ENCODE measurements at places on chromosomes 1 and 21. TPM values are rescaled to one million over a fixed set of nuclear protein-coding genes. Genes with fewer than 3 reads are reported as not detected.

PRKCZ gene
- 67.4 TPM for total RNA-seq

TFF3 gene
- 71.8 TPM for total RNA-seq

DNA sequence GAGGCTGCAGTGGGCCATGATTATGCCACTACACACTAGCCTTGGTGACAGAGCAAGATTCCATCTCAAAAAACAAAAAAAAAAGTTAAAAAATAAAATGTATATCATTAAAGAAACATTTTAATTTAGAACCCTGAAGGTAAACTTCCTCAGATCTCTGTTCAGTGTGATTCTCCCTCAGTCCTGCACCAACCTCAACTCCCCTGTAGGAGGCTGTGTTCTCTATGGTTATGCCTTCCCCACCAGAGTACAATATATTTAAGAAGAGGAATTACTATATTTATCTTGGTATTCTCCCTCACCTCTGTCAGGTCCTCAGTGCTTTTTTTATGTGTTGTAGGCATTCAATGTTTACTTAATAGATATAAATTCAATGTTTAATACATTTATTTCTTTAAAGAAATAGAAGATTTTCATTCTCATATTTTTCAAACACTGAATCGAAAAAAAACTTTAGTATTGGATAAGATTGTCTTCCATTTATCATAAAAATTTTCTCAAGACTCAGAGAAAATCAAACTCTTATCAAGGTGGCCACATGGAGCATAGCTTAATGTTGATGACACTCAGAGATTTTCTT lies 4.8 kb upstream of the LRRC8B start:
- DNase-seq: peak; percentile 39

GRCh38 chr1:228062085-228062791 lies 20.3 kb upstream of the ARF1 start:
- DNase-seq: no peak

- DNase-seq: no peak
Measured at GRCh38 chr1:203522237-203522636, 28.3 kb downstream of the OPTC start.

HSD3B1 gene
- total RNA-seq: not detected

LEPR gene
- 0.53 TPM for total RNA-seq

DNA sequence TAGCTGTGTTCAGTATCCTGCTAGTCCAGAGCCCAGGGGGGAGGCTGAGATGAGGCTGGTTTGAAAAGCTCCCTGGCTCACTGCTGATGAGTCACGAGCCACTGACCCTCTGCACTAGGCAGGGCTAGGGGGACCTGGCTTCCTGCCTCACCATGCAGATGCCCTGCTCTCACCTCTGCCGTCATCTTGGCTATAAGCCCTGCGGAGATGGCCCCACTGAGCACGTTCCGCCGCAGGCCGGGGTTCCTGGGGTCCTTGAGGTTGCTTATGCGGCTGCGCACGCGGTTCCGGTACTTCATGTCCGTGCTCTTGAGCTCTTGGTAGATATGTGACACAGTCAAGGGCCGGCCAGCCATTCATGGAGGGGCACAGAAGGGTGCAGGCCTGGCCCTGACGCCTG lies 24.1 kb upstream of the ZNF436 start:
- DNase-seq: no peak

MR1 gene
- 1.5 TPM for total RNA-seq

DNA sequence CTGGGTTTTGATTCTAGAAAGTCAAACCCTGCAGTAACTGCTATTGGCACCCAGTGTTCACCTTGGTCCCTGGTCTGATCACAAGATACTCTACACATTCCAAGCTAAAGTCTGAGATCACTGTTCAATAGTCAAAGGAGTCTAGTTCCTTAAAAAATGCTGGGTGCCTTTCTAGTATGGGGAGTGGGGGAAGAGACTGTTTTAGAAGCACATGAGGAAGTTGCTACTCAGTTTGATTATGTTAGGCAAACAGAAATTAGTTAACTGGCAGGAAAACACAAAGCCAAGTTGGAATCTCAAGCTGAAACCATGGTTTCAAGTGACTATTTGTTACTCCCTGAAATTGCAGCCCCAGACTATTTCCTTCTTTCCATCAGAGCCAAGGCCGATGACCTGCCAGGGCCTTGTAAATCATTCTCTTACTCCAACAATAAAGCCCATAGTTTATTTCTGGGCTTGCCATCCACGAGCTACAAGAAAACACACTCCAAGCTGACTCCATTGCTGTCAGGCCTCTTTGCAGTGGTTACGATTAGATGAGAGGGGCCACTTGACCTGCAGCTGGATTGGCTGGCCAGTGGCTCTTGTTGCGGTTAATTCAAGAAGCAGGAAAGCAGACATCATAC lies 21.1 kb upstream of the VTCN1 start:
- DNase-seq: no peak

LDLRAP1 gene
- 12.4 TPM for total RNA-seq

GRCh38 chr1:98102345-98103030 lies 181.7 kb upstream of the DPYD start:
- no peak for DNase-seq

GRCh38 chr1:11885916-11886315 lies 27.2 kb upstream of the NPPB start:
- DNase-seq: no peak

GRCh38 chr21:33834801-33835500 lies 80.7 kb downstream of the ATP5PO start:
- DNase-seq: no peak

DNA sequence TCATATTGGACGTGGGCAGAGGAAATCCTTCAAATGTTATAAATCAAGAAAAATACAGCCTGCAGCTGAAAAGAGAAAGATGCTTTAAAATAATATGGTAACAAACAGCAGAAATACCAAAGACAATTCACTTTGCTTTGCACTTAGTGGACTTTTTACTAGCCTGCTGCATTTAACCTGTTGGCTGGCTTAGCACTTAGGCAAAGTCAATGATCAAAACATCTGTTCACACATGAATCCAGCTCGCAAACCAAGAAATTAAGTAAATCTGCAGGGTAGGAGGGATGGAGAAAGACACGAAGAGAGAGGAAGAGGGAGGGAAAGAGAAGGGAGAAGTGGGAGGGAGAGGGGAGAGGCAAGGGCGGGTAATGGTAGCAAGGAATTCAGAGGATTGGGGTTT lies 103.6 kb upstream of the RAB4A start:
- no peak for DNase-seq

- DNase-seq: no peak
Measured at GRCh38 chr1:1211541-1212441, 2.2 kb downstream of the TNFRSF4 start.

PLA2G2C gene
- not detected for total RNA-seq

All from HT-29 (cell line).